Kidney capillary endothelial cell (primary cell): ENCODE measurements at places on chromosomes 2 and 18.

DNA sequence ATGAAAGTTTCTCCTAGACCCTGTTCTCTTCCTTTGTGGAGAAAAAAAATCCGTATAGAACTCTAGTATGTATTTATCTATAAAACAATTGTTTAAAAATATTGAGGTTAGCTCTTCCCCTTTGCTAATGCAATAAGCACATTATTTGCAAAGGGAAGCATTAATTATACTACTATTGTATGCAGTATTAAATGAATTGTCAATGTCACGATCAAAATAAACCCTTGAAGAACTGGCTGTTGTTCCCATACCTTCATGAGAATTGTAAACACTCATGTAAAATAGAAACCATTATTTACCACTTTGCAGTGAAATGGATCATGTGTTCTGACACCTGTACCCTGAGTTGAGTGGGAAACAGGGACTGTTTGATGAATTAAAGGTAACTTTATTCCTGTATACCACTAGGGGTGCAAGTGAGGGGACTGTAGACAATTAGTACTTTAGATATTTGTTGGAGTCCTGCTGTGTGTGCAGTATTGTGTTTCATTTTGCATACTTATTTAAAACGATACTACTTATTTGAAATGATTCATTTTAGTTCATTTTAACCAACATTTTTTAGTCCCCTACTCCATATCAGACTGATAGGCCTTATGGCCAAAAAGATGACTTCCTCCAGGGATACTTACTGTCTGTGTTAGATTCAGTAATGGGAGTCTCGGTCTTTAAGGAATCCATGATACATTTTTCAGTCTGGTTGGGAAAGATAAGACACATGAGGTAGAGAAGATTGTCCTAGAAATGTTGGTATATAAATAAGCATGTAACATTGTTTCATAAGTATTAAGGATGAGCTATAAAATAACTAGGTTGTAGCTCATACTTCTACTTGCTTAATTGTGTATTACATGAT lies 7.9 kb downstream of the PKP4 start:
- peak; percentile 30 for DNase-seq

GRCh38 chr2:196259507-196260481 lies 88.4 kb upstream of the STK17B start:
- no peak for DNase-seq

DNA sequence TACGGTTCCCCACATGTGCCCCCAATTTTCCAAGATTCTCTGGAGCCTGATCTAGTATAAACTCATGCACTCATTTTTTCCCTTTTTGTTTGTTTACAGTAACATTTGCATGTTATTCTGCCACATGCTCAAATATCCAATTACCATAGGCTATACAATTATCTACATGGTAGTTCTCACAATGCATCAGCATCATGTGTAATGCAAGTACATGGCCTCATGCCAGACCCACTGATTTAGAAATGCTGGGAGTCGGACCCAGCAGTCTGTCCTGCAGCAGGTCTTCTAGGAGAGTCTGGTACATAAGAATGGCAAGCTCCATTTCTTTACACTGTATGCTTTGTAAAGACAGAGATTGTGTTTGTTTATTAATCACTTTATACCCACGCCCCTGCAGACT lies 107.7 kb downstream of the CBLN2 start:
- DNase-seq = no peak

DNA sequence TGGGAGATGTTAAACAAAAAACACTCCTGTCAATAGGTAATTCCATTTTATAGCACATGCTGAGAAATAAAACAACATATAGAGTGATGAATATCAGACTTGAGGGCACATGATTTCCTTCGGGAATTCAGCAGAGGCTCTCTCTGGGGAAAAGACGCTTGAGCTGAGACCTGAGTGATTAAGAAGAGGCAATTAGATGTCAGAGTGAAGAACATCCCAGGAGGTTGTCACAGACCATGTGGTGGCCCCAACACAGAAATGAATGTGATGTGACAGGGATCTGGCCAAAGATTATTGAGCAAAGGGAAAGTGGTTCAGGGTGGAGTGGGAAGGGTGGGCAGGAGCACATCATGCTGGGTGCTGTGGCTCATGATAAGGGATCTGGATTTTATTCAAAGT lies 254.7 kb downstream of the RAD51AP2 start:
- DNase-seq = no peak

GRCh38 chr2:203327582-203327900 lies 653 bp upstream of the ABI2 start:
- no peak for DNase-seq

DNA sequence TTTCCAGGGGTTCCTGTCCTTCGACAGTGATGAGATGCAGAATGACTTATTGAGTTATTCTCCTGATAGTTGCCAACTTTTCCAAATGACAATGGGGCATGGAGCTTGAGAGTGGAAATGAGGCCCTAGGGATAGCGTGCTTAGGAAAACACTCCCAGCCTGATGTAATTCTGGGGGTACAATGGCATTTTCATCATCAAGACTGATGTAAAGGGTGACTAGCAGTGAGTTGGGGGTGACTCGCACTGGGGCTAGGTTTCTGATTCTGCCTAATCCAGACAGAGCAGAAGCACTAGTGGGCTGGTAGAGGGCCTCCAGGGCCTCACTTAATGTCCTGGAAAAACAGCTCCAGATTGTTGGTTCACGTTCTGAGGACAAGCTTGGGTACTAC lies 34.0 kb upstream of the IL37 start:
- DNase-seq = no peak

GRCh38 chr2:26970928-26971627 lies 641 bp downstream of the MAPRE3 start:
- DNase-seq = no peak

- DNase-seq = no peak
Observed at GRCh38 chr2:20229322-20230113, 4.6 kb upstream of the SDC1 start.

DNA sequence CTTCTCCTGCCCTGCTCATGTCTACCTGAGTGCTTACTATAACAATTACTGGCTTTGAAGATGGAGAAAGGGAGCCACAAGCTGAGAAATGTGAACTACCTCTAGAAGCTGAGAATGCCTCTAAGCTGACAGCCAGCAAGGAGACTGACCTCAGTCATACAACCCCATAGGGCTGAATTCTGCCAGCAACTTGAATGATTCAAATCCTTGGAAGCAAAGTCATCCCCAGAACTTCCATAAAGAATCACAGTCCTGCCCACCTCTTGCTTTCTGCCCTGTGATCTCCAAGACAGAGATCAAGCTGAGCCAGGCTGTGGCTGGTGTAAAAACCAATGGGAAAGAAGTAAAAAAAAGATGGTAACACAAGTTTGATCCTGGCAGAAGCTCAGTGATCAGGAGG lies 288.2 kb upstream of the SPHKAP start:
- no peak for DNase-seq
